ENCODE measurements at places on chromosomes 7 and 10. TPM values are rescaled to one million over a fixed set of nuclear protein-coding genes. Genes with fewer than 3 reads are reported as not detected.

The HMX3 gene
- 5.0 TPM for total RNA-seq

- no peak for DNase-seq
Measured at GRCh38 chr7:20038676-20039075, 178.5 kb downstream of the MACC1 start.

The C7orf57 gene
- total RNA-seq, result not detected

DNA sequence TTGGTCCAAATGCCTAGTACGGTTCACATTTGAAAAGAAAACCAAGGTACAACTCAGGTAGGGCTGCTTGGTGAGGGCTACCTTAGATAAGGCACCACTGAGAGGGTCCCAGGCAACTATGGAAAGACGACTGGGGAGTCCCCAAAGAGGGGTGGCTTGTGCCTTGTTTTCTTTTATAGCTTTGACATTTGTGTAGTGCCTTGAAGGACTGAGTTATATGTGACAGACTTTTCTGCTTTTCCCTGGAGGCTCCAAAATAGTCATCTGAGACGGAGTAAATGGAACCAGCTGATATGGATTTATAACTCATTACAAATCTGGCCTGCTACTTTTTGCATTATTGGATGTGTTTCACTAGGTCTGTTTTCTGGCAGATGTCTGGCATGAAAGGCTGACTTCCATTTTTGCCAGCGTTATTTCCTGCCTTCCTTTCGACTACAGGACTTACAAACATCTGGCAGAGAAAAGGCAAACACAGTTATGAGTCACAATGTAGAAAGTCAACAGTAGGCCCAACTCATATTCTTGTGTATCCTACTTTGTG is 88.2 kb upstream of the IMMP2L start:
- peak; percentile 60 for DNase-seq

GRCh38 chr7:44073664-44074348 is 8.4 kb upstream of the PGAM2 start:
- no peak for DNase-seq

The GNGT1 gene
- not detected for total RNA-seq

DNA sequence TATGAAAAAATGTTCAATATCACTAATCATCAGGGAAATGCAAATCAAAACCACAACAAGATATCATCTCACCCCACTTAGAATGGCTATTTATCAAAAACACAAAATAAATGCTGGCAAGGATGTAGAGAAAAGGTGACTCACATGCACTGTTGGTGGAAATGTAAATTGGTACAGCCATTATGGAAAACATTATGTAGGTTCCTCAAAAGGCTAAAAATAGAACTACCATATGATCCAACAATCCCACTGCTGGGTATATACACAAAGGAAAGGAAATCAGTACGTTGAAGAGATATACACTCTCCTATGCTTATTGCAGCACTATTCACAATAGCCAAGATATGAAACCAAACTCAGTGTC is 50.2 kb downstream of the CDK1 start:
- DNase-seq, result no peak

The CALHM1 gene
- not detected for total RNA-seq

The ACTL6B gene
- total RNA-seq, result not detected

- no peak for DNase-seq
Measured at GRCh38 chr10:20768843-20769242, 128.3 kb downstream of the NEBL start.

The PRLHR gene
- not detected for total RNA-seq

DNA sequence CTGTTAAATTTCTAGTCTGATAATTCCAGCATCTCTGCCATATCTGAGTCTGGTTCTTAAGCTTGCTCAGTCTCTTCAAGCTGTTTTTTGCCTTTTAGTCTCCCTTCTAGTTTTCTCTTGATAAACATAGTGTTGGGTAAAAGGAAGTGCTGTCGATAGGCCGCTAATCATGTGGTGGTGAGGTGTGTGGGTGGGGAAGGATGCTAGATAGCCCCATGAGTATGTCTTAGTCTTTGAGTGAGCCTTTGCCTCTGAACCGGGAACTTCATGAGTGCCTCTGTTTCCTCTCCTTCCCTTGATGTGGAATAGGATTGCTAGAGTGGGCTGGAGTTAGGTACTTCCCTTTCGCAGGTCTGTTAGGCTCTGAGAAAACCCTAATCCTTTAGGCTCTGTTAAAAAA is 441.8 kb downstream of the INHBA start:
- DNase-seq, result no peak

DNA sequence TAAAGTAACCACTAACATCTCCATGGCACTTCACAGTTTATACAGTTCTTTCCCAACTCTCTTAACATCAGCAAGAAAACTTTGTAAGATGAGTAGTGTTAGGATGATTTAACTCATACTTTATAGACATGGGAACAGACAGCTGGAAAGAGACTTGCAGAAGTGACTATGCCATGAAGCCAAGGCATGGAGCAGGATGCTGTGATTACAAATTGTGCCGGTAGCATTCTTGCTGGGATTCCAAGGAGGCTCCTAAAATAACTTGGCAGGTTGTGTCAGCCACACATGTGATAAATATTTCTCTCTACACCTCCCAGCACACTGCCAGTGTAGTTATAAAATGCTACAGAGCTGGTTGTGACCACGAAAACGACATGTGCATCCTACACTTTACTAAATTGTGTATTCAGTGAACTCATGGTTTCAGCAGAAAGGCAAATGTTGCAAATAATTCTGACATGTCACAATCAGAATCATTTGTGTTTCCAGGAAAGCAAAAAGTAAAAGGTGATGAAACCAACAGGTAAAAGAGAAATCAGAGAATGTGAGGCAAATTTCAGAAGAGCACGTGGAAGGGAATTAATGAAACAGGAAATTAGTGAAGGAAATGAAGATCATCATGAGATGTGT is 5.6 kb upstream of the CYP3A4 start:
- peak; percentile 28 for DNase-seq

The EPO gene
- not detected for total RNA-seq

DNA sequence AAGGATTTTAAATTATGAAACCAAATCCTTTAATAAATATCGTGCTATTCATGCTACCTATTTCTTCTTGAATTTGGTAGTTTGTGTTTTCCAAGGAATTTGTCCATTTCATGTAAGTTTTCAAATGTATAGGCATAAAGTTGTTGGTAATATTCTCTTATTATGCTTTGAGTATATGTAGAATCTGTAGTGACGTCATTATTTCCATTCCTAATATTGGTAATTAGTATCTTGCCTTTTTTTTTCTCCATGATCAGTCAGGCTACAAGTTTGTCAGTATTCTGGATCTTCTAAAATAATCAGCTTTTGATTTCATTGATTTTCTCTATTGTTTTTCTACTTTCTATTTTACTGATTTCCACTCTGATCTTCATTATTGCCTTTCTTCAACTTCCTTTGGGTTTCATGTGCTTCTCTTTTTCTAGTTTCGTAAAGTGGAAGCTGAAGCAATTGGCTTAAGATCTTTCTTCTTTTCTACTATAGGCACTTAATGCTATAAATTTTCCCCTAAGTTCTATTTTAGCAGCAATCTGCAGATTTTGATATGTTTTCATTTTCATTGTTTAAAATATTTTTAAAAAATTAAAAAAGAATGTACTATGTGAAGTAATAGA is 156.5 kb upstream of the HDAC9 start:
- no peak for DNase-seq

- no peak for DNase-seq
Measured at GRCh38 chr7:157138101-157138423, 664 bp upstream of the UBE3C start.

- no peak for DNase-seq
Measured at GRCh38 chr10:8225187-8225586, 170.7 kb downstream of the GATA3 start.

The CPED1 gene
- 3.7 TPM for total RNA-seq

DNA sequence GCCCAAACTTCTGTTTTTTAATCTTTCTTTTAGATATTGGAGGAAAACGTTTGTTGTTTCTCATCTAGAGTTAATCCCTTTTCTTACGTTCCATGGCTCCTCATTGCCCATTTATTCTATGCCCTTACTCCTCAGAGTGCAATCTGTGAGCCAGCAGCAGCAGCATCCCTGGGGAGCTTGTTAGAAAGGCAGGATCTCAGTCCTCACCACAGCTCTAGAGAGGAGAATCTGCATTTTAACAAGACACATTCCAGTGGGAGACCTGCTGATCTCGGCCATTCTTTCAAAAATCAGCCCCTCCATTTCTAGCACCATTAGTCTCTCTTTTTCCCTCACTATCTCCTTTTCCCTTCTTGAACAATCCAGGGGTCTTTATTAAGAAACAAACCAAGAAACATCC is 84.4 kb upstream of the NOBOX start:
- DNase-seq, result no peak

DNA sequence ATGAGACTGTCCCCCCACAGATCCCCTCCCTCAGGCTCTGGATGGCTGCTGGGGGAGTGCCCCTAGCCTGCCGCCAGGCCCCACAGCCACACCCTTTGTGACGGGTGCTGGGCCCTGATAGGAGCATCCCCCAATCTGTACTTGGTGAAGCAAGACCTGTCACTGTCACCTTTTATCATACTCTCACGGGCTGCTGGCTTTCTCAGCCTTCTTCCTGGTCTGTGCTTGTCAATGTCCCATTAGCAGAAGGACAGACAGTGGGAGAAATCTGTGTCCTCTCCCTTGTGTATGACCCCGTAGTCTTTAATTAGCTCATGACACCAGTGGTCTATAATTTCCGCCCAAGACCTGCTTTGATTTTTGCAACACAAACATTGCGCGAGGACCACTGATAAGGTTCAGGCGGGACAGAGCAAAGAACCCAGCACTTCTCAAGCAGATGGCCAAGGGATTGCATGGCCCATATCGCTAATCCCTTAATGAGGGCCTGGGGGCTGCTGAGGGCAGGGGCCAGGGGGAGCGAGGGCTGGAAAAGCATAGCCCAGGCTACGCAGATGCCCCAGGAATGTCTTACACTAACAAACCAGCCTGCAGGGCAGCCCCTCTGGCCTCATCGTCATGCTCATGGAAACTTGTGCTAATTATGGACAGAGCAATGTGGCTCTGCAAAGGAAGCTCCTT is 127.8 kb downstream of the PTPN20 start:
- DNase-seq, result no peak

DNA sequence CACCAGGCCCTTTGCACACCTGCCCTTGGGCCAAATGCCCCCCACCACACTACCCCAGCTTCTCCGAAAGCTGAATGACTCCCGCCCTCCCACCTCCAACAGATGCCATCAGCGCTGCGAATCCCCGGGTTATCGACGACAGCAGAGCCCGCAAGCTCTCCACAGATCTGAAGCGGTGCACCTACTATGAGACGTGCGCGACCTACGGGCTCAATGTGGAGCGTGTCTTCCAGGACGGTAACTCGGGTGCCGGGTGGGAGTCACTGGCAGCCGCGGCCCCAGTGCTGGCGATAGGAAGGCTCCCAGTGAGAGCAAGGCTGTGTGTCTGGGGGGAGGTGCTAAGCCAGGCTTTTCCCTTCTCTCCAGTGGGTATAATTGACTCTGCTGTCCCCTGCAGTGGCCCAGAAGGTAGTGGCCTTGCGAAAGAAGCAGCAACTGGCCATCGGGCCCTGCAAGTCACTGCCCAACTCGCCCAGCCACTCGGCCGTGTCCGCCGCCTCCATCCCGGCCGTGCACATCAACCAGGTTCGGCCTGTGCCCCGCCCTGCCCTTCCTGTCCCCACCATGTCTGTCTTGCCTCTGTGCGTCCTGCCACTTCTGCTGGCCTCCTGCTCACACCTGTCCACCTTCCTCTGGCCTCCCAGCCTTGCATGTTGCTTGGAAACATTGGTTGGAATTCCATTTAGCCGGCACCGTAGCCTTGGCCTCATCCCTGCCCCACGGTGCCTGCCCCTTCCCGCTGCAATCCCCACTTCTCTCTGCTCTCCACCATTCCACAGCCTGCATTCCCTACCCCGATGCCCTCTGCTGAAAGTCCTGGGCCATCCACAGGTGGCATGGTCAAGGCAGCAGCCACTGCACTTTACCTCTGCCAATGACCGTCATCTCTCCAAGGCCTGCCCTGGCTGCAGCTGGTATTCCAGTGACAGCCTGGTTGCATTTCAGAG is 32.1 kb downstream of the AGAP3 start:
- DNase-seq, result no peak

The ZNF727 gene
- total RNA-seq, result not detected

The NUTM2E gene
- total RNA-seq, result not detected

- no peak for DNase-seq
Measured at GRCh38 chr10:47183704-47184041, 116.3 kb upstream of the GDF10 start.

DNA sequence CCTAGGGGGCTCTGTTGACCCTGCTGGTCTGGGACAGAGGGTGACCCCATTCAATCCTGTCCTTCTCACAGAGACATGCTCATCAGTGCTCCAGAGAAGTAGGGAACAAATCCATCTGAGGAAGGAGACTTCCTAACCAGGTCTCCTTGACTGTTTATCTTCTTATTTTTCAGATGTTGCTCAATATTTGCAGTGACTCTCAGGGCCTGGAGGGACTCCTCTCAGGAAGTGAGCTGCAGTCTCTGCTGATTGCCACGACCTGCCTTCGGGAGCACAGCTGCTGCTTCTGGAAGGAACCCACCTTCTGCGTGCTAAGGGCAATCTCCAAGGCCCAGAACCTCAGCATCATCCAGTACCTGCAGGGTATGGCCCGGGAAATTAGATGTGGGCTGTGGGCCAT is 41.0 kb downstream of the WDFY4 start:
- DNase-seq, result no peak

The NODAL gene
- not detected for total RNA-seq

The POLR3A gene
- total RNA-seq, result 12.9 TPM

DNA sequence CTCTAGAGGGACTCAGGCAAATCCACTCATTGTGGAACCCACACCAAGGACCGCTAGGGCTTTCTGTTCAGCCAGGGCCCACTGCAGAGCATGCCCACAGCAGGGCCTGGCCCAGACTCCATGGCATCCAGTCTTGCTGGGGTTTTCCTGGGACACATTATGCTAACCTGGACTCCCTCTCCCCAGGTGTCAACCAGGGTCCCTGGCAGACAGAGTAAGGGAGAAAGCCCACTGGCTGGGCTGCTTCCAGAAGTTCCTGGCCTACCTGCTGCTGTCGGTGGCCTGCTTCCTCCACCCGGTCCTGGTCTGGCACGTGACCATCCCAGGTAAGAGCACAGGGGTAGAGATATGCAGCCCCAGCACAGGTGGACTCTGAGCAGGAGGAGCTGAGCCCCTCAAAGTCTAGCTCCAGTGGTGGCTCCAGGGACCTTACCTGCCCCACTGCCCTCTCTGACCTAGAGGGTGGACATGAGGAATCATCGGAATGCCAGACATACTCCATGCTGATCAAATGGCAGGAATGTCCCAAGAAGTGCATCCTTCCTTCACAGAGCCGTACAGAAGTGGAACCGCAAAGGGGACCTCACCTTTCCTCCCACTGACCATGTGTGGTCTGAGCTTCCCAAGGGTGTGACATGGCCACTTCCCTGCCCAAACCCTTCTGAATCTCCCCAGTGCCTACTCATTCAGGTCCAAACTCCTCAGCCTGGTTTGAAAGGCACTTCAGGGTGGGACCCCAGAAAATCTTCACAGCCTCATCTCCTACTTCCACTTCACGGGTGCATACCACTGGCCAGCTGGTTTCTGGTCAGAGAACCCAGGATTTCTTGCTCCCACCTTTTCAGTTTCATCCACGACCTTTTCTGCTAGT is 22.5 kb downstream of the TMEM72 start:
- no peak for DNase-seq

All from MG63 (cell line).